Stimulated activated CD4-positive, alpha-beta T cell treated with anti-CD3 and anti-CD28 coated beads, Interleukin-1b, Interleukin-23, amount 100 ng/mL, for 1 hour (primary cell): ENCODE measurements at places on chromosomes 2 and 18.

DNA sequence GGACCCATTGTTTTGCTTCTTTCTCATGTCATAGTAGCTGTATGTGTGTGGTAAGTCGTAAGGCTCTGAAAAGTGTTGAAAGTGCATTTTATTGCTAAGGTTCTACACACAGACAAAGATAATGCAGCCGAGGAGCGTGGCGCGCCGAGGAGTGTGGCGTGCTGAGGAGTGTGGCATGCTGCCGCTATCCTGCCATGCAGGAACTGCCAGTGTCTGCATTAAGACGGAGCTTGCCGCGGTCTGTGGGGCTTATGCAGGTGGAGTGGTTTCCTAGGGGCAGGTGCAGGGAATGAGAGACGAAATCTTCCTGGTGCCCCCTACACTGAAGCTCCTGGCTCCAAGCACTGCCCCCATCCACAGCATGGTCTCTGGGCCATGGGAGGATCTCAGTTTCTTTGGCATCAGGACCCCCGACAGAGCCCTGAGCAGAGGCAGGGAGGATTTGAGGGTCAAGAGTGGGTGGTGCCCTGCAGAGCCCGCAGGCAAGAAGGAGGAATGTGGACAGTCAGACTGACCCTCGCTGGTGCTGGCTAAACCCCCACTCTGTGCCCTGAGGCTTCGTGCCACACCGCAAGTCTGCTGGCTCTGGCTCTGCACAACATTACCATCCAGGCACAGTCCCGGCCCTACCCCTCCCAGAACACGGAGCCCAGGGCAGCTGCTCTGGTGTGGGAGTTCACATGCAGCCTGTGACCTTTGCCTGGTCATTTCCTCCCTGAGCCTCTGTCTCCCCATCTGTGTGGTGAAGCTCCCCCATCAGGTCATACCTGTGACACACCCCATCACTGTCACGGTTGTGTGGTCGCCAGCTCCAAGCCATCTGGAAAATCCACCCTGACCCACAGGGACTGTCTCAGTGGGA lies 3.2 kb downstream of the SNED1 start:
- no peak for DNase-seq

- no peak for DNase-seq
These were observed 24.7 kb upstream of the CEP68 start for GRCh38 chr2:65031341-65032018.

GRCh38 chr18:24111936-24112335 lies 26.9 kb upstream of the CABYR start:
- no peak for DNase-seq

DNA sequence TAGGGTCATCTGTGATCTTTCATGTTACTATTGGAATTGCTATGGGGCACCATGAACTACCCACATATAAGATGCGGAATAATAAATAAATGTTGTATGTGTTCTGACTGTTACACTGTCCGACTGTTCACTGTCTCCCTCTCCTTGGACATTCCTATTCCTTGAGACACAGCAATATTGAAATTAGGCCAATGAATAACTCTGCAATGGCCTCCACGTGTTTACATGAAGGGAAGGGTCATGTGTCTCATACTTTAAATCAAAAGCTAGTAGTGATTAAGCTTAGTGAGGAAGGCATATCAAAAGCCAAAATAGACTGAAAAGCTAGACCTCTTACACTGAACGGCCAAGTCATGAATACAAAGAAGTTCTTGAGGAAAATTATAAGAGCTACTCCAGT lies 751.3 kb downstream of the SOCS6 start:
- no peak for DNase-seq

DNA sequence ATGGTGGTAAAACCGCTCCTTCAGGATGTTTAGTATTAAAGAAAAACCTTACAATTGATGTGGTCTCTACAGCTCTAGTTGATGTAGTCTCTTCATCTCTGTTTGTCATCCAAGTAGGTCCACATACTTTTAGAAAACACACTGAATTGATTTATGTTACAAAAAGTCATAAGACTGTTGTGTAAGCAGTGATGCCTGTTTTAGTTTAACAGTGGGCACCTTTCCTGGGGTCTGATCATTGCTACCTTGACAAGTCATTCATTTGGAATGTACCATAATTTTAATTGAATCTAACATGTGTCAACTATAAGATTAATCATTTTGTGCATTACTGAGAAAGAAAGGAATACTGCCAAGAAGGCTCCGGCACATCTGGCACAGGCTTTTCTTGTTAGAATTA lies 34.3 kb downstream of the GIGYF2 start:
- DNase-seq: no peak

GRCh38 chr2:191453761-191454160 lies 208.6 kb downstream of the MYO1B start:
- DNase-seq: no peak

- DNase-seq: no peak
These were observed 202.8 kb downstream of the DNER start for GRCh38 chr2:229511524-229511923.

GRCh38 chr2:72893594-72894319 lies 6.5 kb downstream of the SPR start:
- no peak for DNase-seq

DNA sequence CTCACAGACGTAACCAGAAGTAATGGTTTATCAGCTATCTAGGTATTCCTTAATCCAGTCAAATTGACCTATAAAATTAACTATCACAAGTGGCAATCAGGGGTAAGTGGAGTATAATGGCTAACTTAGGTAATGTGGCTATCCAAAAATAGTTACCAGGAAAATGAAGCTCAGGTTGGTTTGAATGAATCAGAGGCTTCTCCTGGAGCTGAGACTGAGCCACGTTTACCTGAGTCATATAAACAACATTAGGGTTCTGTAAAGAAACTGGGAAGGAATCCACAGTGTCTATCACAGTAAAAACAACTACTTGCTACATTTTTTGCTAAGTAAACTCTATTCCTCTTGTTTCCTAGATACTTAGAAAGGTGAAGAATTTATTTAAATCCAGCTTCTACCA lies 236.0 kb upstream of the SPHKAP start:
- DNase-seq: no peak

- no peak for DNase-seq
These were observed 441.5 kb downstream of the MTX2 start for GRCh38 chr2:176710657-176711186.

DNA sequence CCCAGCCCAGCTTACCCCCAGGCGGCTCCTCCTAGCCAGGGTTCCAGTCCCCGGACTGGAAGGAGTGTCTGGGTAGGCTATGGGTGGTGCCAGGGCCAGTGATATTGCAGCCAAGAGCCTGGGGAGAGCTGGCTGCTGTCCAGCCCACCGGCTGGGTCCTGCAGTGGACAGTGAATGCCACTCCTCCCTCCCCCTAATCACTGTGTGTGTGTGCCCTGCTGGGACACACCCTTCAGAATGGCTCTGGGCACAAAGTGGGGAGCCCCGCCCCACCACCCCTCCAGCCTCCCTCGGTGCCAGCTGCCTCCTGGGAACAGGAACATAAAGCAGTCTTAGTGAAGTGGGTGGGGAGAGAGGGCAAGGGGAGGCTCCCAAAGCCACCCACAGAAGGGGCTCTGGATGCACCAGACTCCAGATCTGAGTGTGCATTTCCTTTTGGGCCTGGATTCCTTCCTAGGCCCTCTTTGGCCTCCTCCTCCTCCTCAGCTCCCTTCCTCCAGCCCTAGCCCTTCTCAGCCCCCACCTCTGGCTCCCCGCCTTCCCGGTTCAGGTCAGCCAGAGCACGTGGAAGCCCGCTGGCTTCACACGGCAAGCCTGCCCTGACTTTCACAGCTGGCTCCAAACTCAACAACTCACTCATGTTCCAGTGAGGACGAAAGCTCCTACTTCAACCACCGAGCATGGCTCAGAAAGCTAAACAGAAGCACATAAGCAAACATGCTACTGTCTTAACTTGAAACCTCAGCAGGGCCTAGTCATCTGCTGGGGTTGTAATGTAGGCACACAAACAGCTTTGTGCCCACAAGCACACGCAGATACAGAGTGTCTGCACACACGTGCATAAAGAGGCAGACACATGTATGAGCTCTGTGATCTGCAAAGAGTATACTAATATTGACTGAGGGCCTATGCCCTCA lies 209.2 kb upstream of the SMAD2 start:
- DNase-seq: no peak

DNA sequence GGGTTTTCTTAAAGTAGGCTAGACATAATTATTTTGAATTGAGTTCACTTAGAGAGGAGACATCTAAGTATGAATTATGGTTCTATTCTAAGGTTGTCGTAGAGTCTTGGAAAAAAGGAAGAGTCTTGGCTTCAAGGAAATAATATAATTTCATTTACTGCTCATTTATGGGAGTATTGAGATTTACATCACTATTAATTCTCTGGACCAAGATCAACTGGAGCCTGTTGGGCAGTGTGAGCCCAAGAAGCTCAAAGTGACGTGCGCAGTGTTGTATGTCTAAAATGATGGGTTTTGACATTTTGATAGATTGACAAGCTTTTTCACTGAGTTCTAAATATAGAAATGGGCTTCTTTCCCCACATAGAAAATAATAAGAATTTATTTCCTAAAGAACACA lies 154.7 kb downstream of the QPCT start:
- no peak for DNase-seq

- no peak for DNase-seq
These were observed 56.9 kb upstream of the LHCGR start for GRCh38 chr2:48812416-48812815.

GRCh38 chr18:48862678-48863270 lies 88.0 kb downstream of the SMAD7 start:
- DNase-seq: no peak

DNA sequence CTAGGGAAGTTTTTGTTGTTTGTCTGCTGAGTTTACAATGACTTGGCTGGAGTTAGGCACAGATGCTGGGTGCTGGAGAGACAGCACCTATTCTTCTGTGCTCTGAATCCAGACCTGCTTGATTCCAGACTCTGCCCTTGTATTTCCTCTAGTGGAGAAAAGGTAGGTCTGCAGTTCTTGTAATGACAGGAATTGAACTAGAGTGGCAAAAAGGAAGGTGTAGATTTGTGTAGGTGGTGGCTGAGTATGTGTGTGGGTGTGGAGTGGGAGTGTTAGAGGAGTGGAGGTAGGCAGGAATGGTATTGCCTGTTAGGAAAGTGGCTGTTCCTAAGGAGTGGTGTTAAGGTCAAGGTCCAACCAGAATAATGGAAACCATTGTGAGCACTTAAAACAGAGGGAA lies 71.9 kb upstream of the LYPD6 start:
- DNase-seq: no peak

DNA sequence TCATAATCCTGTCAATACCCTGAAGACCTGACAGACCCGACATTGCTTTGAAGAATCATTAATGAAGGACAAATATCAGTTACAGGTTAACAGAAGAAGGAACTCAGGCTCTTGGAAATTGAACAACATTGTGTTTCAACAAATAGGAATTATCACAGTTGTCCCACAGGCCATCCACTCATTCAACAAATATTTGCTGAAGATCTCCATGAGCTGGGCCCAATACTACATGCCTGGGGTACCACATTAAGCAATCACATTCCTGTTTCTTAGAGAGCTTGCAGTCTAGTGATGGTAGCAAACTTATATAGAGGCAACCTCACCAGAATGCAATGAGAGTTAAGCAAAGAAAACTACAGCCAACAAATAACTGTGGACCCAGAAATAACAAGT lies 671.6 kb upstream of the ACVR2A start:
- no peak for DNase-seq

DNA sequence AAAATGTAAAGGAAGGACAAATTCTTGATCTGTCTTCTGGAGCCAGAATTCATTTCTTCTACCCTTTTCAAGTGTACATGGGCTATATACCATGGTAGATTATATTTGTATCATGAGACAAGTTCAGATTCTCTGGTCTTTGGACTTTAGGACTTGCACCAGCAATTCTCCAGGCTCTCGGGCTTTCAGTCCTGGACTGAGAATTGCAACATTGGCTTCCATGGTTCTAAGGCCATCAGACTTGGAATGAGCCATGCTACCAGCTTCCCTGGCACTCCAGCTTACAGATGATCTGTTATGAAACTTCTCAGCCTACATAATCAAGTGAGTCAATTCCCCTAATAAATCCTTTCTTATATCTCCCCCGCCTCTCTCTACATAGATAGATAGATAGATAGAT lies 33.3 kb downstream of the SRD5A2 start:
- DNase-seq: no peak

DNA sequence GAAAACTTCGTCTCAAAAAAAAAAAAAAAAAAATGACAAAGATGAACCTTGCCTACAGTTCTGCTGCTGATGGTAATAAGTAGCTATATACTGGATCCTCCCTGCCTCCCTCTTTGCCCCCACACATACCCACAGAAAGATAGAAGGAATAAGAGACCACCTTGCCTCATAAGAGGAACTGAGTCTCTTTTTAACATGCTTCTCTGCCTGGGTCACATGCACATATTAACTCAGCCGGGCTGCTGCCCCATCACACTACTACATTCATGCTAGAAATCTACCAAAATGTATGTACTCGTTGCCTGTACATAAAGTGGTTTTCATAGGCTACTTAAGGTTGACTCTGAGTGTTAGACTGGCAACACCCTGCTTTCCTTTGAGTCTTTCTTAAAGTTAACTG lies 78.9 kb upstream of the B3GNT2 start:
- DNase-seq: no peak

- no peak for DNase-seq
These were observed 242.6 kb upstream of the KCNJ3 start for GRCh38 chr2:154455866-154456265.

DNA sequence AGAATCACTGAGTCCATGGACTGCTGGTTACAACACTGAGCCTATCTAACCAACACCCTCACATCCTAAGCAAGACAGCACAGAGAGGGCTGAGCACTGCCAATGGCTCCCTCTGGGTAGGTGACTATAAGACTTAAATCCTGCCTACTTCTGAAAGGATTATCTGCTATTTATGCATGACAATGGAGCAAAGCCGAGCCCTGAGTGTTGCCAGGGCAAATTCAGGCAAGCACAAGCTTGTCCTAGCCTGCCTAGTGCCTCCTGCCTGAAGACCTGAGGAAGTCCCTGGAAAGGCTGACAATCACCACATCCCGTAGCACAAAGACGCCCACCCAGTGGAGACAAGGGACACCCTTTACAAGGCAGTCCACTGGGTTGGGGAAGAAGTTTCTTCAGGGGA lies 129.7 kb downstream of the OSR1 start:
- no peak for DNase-seq

DNA sequence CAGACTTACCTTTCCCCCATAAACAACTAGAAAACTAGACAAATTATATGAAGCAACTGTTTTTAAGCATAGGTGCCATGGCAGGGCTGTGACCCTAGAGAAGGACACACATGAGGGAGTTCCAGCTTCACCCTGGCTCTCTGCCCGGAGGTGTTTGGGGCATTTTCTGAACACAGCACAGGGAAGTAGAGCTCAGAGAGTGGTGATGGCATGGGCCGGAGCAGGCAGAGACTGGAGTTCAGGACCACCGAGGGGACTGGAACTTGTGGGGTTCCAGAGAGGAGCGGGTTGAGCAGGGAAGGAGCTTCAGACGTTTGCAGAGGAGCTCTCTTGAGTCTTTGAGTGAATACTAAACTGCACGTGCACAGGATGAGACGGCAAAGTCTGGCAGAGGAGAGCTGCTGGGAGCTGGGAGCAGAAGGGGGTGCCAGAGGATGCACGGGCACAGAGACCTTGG lies 26.5 kb upstream of the KLF11 start:
- DNase-seq: no peak
